ENCODE measurements at places on chromosomes 3 and 15.
A peak's percentile ranks its signal among the peaks of the same experiment; 100 is the strongest.

DNA sequence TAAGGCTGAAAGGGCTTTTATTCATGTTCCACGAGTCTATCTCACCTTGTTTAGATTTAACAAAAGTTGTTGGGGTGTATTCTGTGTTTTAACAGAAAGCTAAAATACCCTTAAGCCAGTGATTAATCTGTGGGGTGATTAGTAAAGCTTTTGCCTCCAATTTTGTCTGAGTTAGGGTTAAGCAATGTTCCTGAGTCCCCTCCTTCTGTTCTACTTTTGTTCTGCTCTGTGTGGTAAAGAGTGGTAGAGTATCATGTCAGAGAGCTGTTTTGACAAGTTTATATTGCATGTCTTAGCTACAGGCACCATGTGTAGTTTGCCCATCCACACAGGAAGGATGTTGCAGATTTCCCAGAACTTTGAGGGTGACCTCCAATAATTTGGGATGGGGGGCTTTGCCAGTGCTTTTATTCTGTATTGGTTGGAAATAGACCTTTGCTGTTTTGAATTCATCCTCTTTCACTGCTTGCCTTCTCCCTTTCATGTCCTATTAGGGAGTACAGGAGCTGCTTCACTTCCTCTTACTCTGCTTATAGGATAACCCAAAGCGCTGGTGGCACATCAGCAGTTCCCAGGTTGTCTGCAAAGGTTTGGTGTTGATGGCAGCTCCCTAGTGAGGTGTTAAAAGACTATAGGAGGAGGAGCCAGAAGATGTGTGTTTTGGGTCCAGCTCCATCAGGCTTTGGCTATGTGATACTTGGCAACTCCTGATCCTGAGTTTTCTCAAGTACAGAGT is 7.4 kb downstream of the PDE8A start:
- DNase-seq, result no peak

- DNase-seq, result no peak
Observed at GRCh38 chr3:121942116-121942786, 48.0 kb downstream of the SLC15A2 start.

DNA sequence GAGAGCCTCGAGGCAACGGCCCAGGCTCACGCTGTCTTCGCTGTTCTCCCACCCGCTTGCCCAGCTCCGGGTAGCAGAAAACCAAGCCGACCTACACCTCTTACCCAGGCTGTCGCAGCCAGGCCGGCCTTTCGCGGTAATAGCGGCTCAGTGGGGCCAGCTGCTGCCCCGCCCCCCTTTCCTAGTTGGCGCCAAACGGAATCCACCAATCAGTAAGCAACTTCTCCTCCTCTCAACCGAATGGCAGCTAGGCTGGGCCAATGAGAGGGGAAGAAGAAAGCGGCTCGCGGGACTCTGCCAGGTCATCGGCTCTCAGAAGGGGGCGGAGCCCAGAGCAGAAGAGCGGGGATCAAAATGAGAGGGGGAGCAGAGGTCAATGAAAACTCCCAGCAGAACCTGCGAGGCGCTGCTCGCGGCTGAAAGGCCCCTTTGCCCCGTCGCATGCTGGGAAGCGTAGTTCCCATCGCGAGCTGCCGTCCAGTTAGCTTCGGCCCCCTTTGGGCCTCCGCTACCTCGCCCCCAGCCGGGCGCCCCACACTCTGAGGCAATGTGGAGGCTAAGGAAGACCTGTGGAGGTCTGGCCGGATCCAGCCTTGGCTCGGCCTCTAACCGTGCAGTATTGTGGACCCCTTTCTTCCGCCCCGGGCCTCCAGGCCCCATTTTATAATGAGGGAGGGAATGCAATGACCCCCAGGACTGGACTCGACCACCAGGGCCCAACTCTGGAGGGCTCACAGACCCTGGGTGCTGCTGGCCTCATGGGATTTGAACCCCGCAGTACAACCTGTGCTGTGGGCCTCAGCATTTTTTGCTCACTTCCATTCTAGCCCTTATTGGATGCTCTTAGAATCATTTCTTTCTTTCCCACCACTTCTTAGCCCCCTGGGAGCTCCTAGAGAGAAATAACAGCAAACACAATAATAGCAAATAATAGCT is at the start of gene CDC25A:
Gene CDC25A, minus strand, starts transcription at position 152 of the 936 bp plus-strand sequence. CDS start 470 bp downstream, outside the sequence.
- peak; percentile 97 for DNase-seq

DNA sequence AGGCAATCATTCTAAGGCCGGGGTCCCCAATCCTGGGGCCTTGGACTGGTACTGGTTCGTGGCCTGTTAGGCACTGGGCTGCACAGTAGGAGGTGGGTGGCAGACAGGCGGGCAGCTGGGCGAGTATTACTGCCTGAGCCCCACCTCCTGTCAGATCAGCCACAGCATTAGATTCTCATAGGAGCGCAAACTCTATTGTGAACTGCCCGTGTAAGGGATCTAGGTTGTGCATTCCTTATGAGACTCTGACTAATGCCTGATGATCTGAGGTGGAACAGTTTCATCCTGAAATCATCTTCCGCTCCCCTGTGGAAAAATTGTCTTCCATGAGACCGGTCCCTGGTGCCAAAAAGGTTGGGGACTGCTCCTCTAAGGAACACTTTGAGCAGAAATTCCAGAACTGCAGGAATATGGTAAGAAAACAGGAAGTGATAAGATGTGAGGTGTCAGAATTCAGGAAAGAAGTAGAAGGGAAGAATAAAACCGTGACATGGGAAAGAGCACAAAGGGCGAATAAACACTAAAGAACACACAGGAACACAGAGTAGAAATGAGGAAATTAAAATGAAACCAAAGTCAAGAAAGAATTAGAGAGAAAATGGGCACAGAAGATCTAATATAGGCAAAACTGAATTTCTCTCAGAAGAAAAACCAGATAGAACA is 57.6 kb downstream of the PDCD6IP start:
- no peak for DNase-seq

- peak; percentile 95 for DNase-seq
Observed at GRCh38 chr3:29280404-29281093, at the start of gene RBMS3. RBMS3 (plus strand) TSS chr3:29281071.
